ENCODE measurements at places on chromosomes 12 and 14. TPM values are rescaled to one million over a fixed set of nuclear protein-coding genes. Genes with fewer than 3 reads are reported as not detected.

GRCh38 chr14:83197271-83197670, 1663.6 kb upstream of the SEL1L start:
- no peak overlapping the region for H3K27ac ChIP-seq
- peaks cover 6% of the 10 kb centered on the region for H3K4me1 ChIP-seq
- H3K36me3 ChIP-seq: no peaks in the 10 kb centered on the region

DNA sequence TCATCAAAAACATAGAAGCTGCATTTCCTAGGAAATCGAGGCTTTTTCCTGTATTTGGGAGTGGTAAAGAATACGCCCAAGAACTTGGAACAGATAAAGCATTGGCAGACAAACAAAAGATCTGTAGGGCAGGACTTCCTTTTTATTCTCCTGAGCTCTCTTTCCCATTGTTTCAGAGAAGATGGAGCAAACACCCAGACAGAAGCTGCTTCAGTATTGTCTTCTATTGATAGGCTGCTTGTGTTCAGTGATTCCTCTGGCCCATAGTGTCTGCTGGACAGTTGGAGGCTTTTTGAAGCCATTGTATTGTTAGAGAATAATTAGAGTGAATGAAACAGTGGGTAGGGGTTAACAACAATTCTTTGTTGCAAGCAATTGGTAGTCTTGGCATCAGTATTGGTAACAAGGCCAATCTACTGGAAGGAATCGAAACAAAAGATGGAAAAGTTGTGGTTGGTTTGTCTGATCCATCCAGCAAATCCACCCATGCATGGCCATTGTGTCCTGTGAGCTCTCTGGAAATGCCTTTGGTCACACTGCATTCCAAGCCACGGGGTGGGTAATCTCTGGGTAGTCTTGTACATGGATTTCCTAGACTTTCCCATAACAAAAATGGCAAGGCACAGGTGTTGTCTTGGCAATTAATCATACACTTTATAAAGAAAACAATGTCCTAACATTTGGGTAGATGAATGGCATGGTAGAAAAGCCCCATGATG, 424.8 kb downstream of the RAD51B start:
- no peaks in the 10 kb centered on the region for H3K27me3 ChIP-seq
- peak overlapping the region; percentile 29 for H3K27ac ChIP-seq
- no peaks in the 10 kb centered on the region for H3K36me3 ChIP-seq
- DNase-seq: no peak
- H3K4me1 ChIP-seq: peaks cover 57% of the 10 kb centered on the region

Gene ENDOU
- total RNA-seq: not detected

Gene GARIN6
- total RNA-seq: not detected

- peaks cover 31% of the 10 kb centered on the region for H3K4me1 ChIP-seq
- no peak overlapping the region for H3K27ac ChIP-seq
- no peaks in the 10 kb centered on the region for H3K27me3 ChIP-seq
- no peak overlapping the region for H3K4me3 ChIP-seq
- peaks cover 16% of the 10 kb centered on the region for H3K36me3 ChIP-seq
- no peak for DNase-seq
These were observed 86.2 kb upstream of the DCD start for GRCh38 chr12:54734196-54734950.

Gene CBLN3
- total RNA-seq: 0.94 TPM

GRCh38 chr14:99644723-99645544, at the start of gene HHIPL1:
TSS of gene HHIPL1 (plus strand) at chr14:99645129. CDS start at chr14:99645208, 79 bp downstream.
- DNase-seq: peak; percentile 42
- H3K36me3 ChIP-seq: no peaks in the 10 kb centered on the region
- peak within 1 kb of the TSS; percentile 59 for H3K4me3 ChIP-seq
